NCI-H1092 (cell line): ENCODE measurements at places on chromosomes 1 and 21.

DNA sequence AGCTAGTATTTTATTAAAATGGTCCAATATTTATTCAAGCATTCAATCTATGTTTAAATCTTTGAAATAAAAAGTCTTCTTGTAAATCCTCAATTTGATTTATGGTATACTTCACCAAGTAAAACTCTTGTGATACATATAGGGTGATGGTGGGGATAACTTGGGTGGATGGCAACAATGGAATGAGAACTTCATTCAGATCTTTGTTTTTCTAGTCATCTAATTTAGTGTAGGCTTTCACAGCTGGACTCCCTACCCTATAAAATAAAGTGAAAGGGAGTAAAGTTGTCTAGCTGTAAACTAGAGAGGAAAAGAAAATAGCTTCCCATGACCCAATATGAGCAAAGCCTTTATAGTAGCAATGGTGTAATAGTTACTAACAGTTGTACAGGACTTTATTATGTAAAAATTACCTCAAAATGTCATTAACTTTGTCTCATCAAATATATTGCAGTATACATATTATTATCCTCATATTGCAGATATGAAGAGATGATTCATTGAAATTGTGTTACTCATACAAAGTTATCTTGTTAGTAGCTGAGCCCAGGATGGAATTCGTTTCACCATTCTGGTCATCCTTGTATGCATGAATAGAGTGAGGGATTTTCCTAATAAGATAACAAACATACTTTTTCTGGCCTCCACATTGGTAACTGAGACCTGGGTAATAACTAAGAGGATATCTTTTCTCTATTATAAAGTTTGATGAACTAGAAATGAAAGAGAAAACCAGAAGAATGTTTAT is 1377.7 kb upstream of the ADGRL4 start:
- DNase-seq = no peak

- no peak for DNase-seq
Measured at GRCh38 chr1:100277866-100278265, 11.8 kb downstream of the RTCA start.

- no peak for DNase-seq
Measured at GRCh38 chr1:197199923-197200271, 53.4 kb upstream of the ASPM start.

DNA sequence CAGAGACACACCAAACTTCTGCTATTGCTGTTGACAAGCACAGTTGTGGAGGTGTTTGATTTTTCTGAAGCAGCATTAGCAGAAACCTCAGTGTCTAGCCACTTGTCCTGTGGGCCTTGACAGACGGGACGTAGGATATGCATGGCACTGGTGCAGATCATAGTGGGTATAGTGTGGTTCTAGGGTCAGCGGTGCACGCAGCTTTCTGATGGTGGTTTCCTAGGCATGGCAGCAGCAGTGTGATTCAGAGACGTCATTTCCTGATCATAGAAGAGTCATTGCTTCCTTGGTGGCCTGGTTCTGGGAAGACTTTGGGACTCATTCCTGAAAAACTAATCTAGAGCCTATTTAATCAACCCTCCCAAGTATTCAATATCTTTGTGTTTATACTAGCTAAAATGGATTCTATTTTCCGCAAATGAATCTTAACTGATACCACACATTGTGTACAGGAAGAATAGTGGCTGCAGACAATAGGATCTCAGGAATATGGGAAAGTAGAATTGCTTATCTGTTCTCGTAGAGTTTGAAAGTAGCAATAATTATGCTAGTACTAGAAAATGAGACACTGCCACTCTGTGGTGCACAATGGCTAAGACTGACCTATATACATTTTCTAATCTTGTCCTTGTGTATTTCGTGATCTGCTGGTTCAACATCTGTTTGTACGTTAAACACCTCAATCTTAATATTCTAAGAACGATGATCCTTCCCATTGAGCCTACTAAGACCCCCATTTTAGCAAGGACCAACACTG is 2.8 kb upstream of the USP1 start:
- no peak for DNase-seq

DNA sequence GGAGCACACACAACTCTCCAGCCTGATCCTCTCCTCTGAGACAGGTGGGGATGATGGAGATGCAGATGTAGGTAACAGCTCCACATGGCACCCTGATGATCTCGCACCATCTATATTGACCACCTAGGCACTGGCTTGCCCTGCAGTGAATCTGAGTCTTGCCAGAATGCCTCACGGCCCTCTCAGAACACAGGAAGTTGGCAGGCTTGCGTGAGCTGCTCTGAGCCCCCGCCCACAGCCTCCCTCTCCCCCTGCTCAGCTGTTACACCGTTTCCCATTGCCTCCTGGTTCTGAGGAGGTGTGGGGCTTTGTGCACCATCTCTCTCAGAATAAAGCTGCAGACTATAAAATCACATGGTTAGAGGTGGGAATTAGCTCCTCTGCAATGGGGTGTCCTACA is 48.0 kb downstream of the URB2 start:
- DNase-seq = no peak

DNA sequence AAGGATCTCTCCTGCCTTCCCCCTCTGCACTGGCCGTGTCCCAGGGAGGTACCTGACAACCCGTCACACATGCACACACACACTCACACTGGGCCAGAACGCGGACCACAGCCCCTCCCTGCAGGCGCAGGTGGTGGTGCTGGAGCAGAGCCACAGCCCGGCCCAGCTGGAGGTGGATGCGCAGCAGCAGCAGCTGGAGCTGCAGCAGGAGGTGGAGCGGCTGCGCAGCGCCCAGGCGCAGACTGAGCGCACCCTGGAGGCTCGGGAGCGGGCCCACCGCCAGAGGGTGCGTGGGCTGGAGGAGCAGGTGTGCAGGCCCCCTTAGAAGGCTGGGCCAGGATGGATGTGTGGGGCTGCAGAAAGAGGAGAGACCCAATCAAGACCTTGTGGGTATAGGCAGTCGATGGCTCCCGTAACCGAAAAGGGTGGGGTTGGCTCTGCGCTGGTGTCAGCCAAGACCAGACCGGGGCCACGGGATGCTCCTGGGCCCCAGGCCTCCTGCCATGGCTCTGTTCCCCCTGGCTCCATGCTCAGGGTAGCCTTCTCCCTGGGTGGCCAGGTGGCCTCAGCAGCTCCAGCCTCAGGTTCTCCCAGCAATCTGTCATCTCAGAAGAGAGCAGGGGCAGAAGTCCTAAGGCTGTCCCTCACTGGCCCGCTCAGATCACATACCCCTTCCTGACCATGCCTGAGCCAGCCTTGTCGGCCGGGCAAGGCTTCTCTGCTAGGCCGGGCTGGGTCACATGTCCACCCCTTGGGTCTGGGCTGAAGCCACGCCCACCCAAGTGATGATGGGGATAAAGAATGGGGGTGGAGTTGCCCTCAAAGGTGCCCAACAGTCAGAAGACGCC is 8.9 kb downstream of the MFAP2 start:
- DNase-seq = peak; percentile 75

GRCh38 chr1:201778279-201779065 is 50.5 kb upstream of the IPO9 start:
- no peak for DNase-seq

GRCh38 chr21:45887120-45887611 is 94.4 kb upstream of the COL6A1 start:
- DNase-seq = peak; percentile 79

- no peak for DNase-seq
Measured at GRCh38 chr21:35190201-35190701, 141.1 kb upstream of the RUNX1 start.

DNA sequence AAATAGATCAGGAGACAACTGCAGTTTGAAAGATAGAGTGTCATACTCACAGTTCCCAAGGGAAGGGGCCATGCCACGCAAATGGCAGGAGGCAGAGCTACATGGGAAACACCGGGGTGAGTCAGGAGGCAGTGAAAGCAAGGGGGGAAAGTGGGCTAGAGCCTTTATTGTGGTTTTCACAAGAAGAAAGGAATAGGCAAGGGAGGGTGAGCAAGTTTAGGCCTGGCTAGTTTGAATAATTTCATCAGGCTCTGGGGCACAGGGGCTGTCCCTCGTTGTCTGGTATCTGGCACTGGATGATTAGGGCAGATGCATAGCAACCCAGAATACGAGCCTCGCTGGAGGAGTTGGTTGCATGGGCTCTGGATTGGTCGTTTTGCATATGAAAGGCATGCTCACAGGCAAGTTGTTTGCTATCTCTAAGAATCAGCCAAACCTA is 17.0 kb upstream of the ITLN2 start:
- no peak for DNase-seq

DNA sequence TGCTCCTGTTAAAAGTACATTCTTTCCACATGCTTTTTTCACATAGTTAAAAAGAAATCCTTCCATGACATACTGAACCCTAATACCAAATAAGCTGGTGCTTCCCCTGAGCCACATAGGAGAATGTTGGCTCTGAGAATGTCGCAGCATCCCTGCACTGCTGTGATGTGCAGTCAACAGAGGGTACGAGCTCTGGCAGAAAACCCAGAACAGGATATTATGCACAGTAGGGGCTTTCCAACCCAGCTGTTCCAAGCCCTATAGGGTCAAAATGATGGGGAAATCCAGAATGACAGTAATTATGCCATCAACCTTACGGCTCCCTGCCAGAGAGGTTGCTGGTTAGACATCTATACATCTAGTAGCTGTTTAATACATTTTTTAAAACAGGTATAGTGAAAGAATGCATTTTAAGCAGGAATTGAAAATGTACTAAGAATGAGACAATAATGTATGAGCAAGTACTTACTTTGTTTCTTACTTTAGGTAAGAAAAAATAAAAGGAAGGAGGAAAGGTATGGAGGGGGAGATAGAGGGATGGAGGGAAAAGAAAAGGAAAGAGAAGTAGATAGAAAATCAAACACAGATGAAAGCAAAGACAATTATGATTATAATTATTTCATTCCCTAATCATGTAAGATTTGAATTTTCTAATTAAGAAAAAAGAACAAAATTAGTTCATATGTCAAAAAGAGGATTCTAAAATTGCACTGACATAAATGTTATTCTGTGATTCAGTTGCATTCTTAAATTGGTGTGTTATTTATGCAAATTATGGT is 126.0 kb downstream of the NR5A2 start:
- DNase-seq = no peak

DNA sequence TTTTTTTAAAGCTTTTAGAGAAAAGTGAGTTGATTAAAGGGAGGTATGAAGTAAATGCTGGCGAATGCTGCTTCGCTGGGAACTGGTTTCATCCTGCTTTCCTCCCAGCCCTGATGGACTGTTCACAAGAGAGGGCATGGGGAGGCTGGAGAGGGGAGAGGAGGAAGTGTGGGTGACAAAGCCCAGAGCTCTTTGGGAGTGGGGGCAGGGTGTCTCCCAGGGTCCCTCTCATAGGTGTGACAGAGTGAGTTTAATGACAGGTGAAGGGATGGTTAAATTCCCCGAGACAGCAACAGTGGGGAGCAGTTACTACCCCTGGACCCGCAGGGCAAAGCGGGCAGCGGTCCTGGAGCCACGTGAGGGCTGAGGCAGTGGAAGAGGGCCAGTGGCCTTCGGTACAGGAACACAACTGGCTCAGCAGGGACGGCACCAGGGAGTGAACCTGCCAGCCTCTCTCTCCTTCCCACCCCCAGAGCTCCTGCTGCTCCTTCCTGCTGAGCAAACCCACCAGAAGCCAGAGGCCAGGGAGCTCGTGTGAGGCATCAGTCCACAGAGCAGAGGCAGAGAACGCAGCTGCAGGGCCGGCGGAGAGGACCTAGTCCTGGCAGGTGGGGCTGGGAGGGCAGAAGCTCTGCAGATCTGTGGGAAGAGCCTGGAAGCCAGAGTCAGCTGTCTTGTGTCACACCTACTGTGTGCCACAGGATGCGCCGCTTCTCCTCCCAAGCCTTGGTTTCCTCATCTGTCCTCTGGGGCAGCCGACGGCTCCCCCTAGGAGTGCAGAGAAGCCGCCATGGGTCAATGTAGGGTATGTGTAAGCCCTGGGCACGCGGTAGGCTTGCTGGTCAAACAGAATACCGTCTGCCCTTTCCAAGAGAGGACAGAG is 20.9 kb upstream of the LRP8 start:
- DNase-seq = no peak

GRCh38 chr1:194252199-194252598 is 1065.8 kb upstream of the B3GALT2 start:
- no peak for DNase-seq

DNA sequence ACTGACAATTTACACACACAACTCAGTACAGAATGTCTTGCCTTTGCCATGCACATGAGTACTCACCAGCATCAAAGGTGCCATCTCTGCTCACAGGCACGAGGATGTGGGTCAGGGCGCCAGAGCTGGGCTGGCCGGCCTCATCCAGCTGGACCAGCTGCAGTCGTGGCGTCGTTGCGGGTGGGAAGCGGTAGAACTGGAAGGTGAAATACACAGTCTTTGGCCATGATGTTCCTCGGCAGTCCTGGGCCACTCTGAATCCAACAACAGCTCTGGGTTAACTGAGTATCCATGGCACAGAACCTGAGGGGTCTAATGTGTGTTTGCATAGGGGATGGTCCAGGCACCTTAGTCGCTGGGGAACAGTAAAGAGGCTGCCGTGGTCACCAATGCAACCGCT is 87.7 kb downstream of the NPHP4 start:
- no peak for DNase-seq
